ENCODE measurements at places on chromosomes 11 and 22.

- DNase-seq, result no peak
Observed at GRCh38 chr11:23540101-23540561, 679.9 kb upstream of the CCDC179 start.

DNA sequence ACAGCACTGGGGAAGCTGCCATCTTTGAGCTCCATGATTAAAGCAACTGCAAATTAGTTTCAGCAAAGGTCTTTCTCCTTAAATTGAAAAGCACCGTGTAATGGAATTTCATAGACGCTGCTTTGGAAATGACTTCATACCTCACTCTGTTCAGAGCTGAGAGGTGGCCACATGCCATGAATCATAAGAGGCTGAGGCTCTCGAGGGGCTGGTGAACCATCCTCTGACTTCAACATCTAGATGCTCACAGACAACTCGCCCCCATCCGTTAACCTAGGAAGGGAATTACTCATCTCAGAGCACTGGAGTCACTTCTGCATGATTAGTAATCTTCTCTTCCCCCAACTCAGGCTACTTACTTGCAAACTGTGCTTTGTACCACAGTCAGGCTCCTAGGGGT is 122.3 kb downstream of the RCN1 start:
- no peak for DNase-seq

DNA sequence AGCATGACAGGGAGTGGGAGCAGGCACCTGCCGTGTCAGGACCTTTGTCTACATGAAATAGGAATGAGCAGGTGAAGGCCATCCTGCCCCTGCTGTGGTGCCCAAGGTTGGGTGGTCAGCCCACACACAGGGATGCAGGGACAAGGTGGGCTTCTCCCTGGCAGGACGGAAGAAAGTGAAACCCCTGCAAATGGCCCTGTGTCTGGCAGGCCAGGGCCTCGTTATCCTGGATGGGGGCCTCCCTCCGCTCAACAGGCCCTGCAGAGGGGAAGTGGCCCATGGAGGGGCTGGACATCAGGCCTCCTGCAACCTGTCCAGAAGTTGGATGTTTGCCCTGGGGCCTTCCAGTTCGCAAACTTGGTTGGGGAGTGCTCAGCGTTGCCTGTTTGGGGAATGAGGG is 14.9 kb downstream of the TOB2 start:
- DNase-seq, result no peak

DNA sequence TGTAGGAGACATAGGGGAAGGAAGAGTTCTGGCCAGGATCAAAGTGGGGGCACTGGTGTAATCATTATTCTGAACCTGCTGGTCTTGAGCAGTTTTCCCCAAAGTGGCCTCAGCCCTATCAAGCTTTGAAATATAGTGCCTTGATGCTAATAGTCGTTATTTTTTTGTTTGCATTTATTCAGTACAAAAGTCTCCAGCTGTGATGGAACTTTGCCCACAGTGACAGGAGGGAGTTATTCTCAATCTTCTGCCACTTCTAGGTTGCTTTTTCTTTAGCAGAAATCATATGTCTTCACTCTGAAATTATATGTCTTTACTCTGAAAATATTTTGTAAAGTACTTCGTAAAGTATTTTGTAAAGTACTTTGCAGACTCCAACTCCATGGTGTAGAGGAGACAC is 93.1 kb downstream of the FAT3 start:
- no peak for DNase-seq

- no peak for DNase-seq
Observed at GRCh38 chr11:123419731-123420452, 10.2 kb upstream of the GRAMD1B start.

GRCh38 chr22:46244771-46245170 is 5.3 kb downstream of the CDPF1 start:
- no peak for DNase-seq

- no peak for DNase-seq
Observed at GRCh38 chr11:43447151-43447550, 88.4 kb downstream of the TTC17 start.

- DNase-seq, result no peak
Observed at GRCh38 chr11:10666556-10667520, 26.7 kb downstream of the IRAG1 start.

- no peak for DNase-seq
Observed at GRCh38 chr11:102849311-102849710, 5.9 kb upstream of the MMP3 start.

DNA sequence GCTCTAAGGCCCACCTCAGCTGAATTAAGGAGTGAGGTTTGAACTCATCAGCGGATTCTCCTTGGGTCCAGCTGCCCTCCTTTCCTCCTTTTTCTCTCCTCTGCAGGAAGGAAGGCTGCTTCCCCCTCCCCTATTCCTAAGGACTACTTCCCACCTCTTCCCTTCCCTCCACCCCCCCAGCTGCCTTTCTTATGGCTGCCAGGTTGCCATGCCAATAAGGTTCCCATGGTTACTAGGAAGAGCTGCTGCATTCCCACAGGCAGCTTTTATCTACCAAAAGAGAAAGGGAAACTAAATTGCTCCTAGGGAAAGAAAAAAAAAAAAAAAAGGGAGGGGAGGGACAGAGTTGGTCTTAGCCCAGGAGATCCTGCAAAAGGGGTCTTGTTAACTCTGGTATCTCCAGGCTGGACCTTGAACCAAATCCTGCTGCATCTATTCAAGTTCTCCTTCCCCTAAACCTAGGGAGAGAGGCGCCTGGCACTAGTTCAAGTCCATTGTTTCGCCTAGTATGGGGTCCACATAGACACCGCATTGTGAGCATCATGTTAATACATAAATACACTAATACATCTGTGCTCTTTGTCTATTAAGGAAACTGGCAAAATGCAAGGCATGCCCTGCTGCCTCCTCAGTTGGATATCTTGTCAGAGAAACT is 21.2 kb upstream of the FEZ1 start:
- DNase-seq, result no peak

DNA sequence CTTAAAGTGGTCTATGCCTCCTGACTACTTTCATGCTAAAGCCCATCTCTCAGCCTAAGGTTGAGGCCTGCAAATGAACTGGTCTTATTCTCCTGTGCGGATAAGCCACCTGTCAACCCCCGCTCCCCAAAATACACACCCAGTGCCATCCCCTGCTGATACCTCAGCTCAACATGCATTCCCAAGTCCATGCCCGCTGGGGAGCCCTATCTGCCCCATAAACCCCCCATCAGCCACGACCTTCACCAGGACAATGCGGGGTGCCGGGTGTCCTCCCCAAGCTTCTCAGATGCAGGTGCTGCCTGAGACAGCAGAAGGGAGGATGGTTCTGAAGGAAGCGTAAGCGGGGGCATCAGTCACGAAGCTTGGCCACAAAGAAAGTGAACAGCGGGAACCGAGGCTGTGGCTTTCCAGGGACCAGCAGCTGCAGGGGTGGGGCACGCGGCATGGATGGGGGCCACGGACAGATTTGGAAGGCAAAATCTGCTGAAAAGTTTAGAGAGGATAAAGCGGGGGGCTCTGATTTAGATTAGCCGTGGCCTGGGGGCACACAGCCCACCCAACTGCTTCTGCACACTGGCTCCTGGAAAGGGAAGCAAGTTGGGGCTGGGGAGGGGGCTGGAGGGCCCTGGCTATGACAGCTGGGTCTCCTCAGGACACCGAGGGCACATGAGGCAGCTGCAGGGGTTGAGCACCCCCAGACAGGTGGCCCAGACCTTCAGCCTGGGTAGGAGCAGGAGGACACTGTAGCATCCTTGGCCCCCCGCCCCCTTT is 1391.9 kb downstream of the TBC1D22A start:
- no peak for DNase-seq

- DNase-seq, result no peak
Observed at GRCh38 chr11:17972987-17973386, 39.9 kb downstream of the SERGEF start.

- DNase-seq, result peak; percentile 11
Observed at GRCh38 chr22:46612904-46613605, 7.1 kb upstream of the GRAMD4 start.

DNA sequence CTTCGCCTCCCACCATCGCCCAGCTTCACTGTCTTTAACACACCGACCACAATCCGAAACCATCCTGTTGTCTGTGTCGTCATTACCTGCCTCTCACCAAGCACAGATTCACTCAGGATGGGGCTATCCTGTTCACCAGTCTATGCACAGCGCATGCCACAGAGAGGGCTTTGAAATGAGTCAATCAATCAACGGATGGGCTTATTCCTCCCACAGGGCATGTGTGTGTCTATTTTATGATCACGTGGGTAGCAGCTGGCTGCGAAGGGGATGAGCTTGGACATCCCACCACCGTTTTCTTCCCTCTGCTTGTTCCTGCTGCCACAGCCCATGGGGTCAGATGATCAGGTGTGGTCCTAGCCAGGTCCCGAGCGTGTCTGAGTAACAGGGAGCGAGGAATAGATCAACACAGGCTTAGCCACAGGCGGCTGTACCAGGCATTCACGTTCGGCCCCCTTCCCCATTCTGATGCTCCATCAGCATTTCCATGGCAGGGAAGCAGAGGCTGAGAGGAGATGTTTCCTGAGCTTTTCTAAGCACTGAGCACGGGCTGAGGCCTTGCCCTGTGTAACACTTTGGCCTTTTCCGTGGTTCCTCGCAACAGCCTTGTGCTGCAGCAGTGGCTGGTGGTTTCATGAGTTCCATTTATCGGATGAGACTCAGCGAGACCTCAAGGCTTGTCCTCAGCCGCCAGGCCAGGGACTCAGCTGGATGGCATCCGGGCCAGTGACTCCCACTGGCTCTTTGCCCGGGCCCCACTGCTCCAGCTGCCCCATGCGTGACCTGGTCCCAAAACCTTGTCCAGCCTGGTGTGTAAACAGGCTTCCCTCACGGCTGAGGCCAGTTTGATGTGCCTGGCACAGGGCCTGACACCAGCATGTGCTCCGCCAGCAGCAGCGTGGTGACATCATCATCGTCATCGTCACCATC is 48.1 kb upstream of the FGF3 start:
- no peak for DNase-seq

GRCh38 chr11:21264125-21264524 is 594.7 kb downstream of the NELL1 start:
- DNase-seq, result no peak

GRCh38 chr22:24601217-24602104 is 1.5 kb upstream of the GGT1 start:
- DNase-seq, result no peak

DNA sequence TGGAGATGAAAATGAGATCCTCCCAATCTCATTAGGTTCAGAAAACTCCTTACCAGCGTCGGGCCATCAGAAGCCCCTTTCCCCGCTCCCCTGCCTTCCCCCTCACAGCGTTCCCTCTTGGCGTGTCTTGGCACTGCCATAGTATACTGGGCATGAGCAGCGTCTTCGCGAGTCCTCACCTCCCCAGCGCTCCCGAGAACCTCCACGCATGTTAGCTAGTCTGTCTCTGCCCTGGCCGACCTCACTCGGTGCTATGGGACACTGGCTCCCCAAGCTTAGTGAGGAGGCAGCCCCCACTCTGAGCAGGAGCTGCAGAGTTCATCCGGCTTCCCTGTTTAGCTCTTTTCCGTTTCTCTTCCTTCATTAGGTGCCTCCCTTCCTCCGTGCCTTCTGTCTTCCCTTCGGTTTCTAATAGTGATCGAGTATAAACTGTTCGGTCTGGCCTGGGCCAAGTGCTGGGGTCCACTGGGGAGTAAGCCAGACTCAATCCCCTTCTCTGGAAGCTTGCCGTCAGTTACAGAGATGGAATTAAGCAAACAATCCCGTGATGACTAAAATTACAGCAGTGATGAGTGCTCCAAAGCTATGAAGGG is 63.8 kb upstream of the OPCML start:
- DNase-seq, result no peak

GRCh38 chr11:68398995-68399851 is 61.3 kb upstream of the PPP6R3 start:
- no peak for DNase-seq

Measured in stimulated activated CD8-positive, alpha-beta memory T cell treated with anti-CD3 and anti-CD28 coated beads, Interleukin-15, amount 100 ng/mL, for 4 hours (primary cell).